Eye (tissue), 1 donor: ENCODE measurements at places on chromosomes 1 and 21.

GRCh38 chr1:112759228-112759627 lies 44.1 kb upstream of the PPM1J start:
- no peak for DNase-seq

DNA sequence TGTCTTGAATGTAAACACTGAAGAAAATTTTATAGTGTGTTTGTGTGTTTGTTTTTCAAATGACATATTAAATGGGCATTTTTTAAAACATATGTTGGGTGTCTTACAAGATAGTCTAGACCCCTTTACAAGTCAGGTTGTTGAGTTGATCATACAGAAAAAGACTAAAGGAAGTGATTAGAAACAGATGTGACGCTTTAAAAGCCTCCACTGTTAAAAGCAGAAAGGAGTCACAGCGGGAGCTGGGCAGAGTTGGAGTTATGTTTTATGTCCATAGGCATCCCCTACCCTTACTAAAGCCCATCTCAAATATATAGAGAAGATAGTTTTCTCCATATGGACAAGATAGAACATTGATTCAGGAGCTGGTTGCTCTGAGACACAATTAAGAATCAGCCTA lies 393.9 kb downstream of the PLPP3 start:
- DNase-seq = peak; percentile 76

- DNase-seq = peak; percentile 80
Measured at GRCh38 chr1:110606657-110607535, 738 bp upstream of the KCNA2 start.

GRCh38 chr1:153928791-153929341 lies 6.1 kb upstream of the GATAD2B start:
- DNase-seq = no peak

DNA sequence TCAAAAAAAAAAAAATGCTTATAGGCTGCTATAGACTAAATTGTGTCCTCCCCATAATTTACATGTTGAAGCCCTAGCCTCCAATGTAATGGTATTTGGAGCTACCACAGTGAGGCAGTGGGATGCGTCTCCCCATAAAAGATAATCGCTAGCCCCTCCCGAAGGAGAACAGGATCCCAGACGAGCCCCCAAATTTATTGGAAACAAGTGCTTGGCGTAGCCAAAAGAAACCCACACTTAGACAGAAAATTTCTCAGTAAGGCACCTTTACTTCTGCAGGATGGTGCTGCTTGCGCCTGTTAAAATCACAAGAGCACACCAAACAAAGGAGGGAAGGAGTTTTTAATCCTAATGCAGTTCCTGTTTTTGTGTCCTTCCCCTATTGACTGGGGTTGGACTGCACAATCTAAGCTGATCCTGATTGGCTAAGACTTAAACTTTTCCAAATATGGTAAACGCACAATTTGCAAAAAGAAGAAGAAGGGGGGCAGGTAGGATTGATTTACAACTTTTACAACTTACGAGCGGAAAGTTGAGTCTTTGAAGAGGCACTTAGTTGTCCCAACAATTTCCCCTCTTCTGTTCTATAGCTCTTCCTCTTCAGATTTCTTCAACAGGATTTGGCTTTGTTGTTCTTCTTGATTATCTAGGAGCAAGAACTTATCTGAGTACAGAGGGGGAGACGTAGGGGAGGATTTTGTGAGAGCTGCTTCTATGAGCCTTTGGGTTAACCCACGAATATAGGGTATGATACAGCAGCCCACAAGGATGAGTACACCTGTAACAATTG lies 3.0 kb upstream of the IPP start:
- no peak for DNase-seq

DNA sequence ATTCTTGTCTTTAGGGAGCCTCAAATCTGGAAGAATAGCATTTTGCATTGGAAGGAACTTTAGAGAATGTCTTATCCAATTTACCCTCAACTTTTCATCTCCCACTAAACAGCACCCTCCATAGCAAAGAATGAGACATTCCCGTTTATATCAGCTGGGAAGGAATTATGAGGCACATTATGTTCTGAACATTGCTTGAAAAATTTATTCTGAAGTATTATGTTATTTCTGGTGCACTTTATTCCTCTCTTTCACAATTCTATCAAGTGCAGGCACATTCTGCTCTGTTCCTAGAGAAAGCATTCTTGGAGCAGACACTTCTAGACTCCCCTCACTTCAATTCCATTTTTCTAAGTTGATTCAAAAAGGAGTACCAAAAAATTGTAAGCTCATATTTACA lies 147.9 kb downstream of the EDEM3 start:
- no peak for DNase-seq

DNA sequence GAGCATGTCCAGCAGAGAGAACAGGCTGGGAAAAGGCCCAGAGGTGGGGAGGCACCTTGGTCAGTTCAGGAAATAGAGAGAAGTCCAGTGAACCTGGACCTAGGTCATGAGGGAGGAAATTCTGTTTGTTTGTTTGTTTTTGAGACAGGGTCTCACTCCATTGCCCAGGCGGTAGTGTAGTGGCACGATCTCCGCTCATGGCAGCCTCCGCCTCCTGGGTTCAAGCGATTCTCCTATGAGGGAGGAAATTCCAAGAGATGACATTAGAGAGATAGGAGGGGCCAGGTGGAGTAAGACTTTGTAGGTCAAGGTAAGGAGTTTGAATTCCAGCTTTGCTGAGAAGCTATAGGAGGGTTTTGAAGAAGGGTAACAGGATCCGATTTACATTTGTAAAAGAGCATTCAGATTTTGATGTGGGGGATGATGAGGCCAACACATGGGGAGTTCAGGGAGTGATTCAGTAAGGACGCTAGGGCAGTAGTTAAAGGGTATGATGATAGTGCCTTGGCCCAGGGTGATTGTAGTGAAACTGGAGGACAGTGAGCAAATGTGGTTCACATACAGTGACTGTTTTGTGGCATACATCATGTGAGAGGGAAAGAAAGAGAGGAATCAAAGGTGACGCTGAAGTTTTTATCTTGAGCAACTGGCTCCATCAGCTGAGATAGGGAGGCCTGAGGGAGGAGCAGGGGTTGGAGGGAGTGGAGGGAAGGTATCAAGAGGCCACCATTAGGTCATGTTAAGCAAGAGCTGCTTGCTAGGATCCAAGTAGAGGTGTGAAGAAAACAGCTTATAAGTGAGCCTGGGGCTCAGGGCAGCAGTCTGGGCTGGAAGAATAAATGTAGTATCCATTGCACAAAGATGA lies 8.3 kb upstream of the TRABD2B start:
- no peak for DNase-seq

- no peak for DNase-seq
Measured at GRCh38 chr1:152096931-152097330, 8.1 kb upstream of the TCHHL1 start.

- no peak for DNase-seq
Measured at GRCh38 chr1:67748630-67749029, 63.6 kb downstream of the GADD45A start.

GRCh38 chr1:148010527-148010926 lies 82.3 kb downstream of the GPR89B start:
- no peak for DNase-seq

DNA sequence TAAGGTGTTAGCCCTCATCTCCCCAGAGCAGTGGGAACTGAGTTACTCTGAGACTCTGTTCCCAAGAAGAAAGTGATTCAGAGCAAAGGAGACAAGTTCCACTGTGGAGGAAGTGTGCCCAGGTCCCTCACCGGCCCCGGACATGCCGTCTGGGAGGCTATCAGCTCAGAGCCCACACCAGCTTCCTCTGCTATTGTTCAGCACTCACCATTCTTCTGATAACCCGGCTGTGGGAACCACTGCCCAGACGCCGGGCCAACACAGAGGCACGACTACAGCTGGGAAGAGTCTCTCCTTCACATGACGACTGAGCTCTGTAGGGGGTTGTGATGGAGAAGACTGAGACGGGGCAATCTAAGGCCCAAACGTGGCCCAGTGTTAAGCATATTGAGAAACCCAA lies 34.2 kb upstream of the GJA5 start:
- DNase-seq = no peak

DNA sequence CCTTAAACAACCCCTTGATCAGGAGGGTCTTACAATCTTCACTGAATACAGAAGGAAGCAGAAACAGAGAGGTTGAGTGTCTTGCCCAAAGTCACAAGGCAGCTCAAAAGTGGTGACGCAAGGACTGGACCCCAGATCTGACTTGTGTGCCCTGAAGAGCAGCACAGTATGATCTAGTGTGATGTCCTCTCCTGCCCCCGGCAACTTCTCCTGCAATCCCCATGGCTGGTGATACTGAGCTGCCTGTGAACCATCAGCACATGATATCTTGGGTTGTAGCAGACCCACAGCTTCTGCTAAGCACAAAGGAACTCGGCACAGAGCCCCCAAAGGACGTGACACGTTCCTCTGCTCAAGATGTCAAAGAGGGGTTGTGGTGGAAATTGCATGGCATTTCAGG lies 51.2 kb upstream of the EDN2 start:
- no peak for DNase-seq

DNA sequence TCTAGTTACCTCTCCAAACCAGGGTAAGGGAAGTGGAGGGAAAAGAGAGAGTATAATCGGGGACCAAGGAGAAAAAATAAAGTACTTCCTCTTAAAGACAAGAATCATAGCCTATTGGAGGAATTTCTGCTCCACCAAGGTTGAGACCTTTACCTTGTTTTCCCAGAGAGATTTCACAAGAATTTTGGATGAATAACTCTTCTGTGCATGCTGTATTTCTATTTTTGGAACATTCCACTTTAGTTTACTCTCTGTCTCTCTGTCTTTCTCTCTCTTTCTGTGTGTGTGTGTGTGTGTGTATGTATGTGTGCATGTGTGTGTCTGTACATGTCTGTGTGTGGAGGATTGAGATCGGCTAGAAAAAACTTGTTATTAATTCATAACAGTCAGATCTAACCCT lies 318.4 kb upstream of the RGS18 start:
- no peak for DNase-seq

GRCh38 chr1:1671365-1672119 lies 12.7 kb upstream of the CDK11B start:
- DNase-seq = no peak

- DNase-seq = no peak
Measured at GRCh38 chr1:212211371-212211770, 73.8 kb upstream of the PPP2R5A start.

- no peak for DNase-seq
Measured at GRCh38 chr21:29674343-29674742, 265.5 kb downstream of the GRIK1 start.

DNA sequence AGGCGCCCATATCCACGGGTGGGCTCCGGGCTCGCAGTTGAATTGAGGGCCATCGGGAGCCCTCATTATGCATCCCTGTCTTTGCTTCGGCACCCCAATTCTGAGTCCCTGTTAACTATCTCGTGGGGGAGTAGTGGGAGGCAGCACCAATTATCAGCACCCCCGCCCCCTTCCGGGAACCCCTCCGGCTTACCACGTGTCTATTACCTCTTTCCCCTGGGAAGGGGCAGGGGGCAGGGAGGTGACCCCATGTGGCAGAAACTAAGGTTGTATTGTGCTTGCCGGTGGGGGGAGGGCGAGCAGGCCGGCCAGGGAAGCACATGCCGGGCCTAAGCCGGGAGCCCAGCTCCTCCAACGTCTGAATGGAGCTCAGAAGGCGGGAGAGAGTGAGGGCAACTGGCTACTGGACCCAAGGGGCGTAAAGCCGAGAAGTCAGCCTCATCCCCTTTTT lies 1.0 kb downstream of the LIN28A start:
- no peak for DNase-seq

GRCh38 chr1:171141688-171142415 lies 43.2 kb upstream of the FMO2 start:
- DNase-seq = peak; percentile 89

GRCh38 chr21:27570306-27570868 lies 603.5 kb upstream of the ADAMTS5 start:
- peak; percentile 67 for DNase-seq

DNA sequence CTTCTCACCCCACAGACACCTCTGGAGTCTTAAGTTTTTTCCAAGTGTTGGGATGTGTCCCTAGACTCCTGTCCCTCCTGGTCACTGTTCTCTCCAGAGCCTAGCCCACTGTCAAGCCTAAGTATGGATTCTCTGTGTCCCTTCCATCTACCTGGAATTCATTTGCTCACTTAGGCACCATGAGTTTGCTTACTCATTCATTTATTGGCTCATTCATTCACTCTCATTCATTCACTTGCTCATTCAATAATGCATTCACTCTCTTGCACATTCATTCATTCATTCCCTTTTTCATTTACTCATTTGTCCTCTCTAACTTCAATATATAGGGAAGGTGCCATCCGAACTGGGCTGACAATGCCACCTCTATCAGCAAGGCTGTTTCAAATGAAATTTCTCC lies 1.6 kb downstream of the S100A16 start:
- no peak for DNase-seq

- no peak for DNase-seq
Measured at GRCh38 chr1:54127594-54128300, 25.1 kb downstream of the CDCP2 start.
